Esophagus squamous epithelium (tissue), 5 donors: ENCODE measurements at places on chromosomes 6 and 20.

DNA sequence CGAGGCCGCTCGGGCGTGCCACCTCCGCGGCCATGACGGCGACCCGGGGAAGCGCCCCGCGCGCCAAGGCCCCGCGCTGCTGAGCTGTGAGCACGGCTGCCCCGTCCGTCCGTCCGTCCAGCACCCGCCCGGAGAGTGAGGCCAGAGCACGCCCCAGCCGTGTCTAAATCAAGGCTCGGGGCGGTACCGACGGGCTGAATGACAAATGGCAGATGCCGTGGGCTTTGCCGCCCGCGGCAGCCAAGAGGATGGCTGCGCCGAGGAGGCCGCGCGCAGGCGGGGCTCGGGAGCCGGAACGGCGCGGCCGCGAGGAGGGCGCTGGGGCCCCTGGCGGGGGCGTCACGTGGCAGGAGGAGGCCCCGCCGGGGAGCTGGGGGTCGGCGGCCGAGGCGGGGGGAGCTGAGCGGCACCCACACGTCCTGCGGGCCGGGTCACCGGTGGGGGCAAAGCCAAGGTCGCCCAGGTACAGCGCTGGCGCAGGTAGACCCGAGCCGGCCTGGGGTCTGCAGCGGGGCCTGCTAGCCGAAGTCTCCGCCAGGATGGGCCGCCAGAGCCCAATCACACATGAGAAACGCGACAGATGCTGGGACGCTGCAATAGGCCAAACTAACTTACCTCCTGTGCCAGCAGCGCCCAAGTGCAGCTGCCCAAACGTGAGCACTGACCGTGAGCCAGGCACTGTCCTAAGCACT is at the start of gene PLAGL1:
TSS of gene PLAGL1 (minus strand) at position 140 of the 692 bp plus-strand sequence. CDS start 60,123 bp downstream, outside the sequence.
- no peak for DNase-seq
- H3K27ac ChIP-seq: peak within 1 kb of the TSS; percentile 81
- peak within 1 kb of the TSS; percentile 76 for H3K4me3 ChIP-seq
- H3K27me3 ChIP-seq: no peaks in the 10 kb centered on the region
- H3K4me1 ChIP-seq: no peaks in the 10 kb centered on the region

- H3K36me3 ChIP-seq: peaks cover 26% of the 10 kb centered on the region
- peak overlapping the region; percentile 36 for H3K27ac ChIP-seq
- no peak overlapping the region for H3K4me3 ChIP-seq
- no peaks in the 10 kb centered on the region for H3K27me3 ChIP-seq
- no peaks in the 10 kb centered on the region for H3K4me1 ChIP-seq
- DNase-seq: no peak
Measured at GRCh38 chr20:36802326-36803222, 29.0 kb upstream of the DSN1 start.

- H3K4me3 ChIP-seq: no peak overlapping the region
- DNase-seq: no peak
- H3K27ac ChIP-seq: peak overlapping the region; percentile 62
- peaks cover 23% of the 10 kb centered on the region for H3K36me3 ChIP-seq
- no peaks in the 10 kb centered on the region for H3K27me3 ChIP-seq
Measured at GRCh38 chr20:36526521-36527011, 14.8 kb upstream of the MYL9 start.

DNA sequence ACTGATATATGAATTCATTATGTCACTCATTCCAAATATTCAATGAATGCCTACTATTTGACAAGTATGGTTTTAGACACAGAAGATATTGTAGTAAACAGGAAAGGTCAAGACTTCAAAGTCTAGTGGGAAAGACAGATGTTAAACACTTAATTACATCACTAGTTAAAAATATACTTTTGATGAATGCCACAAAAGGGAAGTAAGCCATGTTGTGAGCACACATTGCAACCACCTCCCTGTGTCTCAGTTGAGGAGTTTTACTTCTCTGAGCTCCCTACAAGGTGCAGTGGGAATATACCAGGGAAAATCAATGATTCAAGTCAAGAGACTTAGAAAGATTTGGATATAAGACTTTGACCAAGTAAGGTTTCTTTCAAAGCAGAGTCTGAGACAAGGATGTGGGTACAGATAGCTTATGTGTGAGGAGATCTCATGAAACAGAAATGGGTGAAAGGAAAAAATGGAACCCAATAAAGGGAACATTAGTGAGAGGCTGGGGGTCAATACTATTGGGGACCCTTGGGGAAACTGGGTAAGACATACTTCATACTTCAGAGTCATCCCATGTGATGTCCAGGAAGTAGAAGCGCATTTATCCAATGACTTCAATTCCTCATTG is 503.7 kb downstream of the KIF16B start:
- no peaks in the 10 kb centered on the region for H3K27me3 ChIP-seq
- peaks cover 8% of the 10 kb centered on the region for H3K4me1 ChIP-seq
- no peak overlapping the region for H3K4me3 ChIP-seq

- no peaks in the 10 kb centered on the region for H3K27me3 ChIP-seq
- H3K27ac ChIP-seq: no peak overlapping the region
- H3K36me3 ChIP-seq: no peaks in the 10 kb centered on the region
- no peaks in the 10 kb centered on the region for H3K4me1 ChIP-seq
- no peak overlapping the region for H3K4me3 ChIP-seq
Measured at GRCh38 chr6:53257001-53257400, 91.7 kb downstream of the ELOVL5 start.

GRCh38 chr20:53296025-53296424 is 297.6 kb downstream of the ZNF217 start:
- H3K4me3 ChIP-seq: no peak overlapping the region
- H3K36me3 ChIP-seq: no peaks in the 10 kb centered on the region
- DNase-seq: no peak
- H3K4me1 ChIP-seq: no peaks in the 10 kb centered on the region

DNA sequence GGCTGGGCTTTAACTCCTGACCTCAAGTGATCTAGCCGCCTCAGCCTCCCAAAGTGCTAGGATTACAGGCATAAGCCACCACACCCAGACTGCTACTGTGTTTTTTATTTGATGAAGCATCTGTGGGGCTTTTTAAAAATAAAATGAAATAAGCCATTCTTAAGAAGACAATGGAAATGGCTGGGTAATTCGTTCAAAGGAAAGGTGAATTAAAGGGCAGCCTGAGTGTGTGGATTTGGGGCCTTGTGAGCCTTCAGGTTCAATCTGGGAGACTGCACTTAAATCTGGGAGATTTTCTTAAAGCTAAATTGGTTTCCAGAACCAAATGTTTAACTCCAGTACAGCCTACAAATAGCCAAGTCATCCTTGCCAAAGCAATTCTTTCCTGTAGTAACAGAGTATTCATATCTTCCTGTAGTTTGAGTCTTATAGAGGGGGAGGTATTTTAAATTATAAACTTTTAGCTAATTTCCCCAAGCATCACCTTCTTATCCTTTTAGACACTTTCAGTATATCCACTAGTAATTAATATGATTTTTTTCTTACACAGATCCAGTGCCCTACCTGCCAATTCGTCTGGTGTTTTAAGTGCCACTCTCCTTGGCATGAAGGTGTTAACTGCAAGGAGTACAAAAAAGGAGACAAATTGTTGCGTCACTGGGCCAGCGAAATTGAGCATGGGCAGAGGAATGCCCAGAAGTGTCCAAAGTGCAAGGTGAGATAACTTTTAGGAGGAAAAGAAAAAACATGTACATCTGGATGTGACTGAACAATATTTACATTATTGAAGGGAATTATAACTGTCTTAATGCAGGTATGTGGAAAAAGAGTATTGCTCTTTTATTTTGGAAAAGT is 95.4 kb downstream of the RNF217 start:
- DNase-seq: no peak
- H3K36me3 ChIP-seq: no peaks in the 10 kb centered on the region
- H3K27ac ChIP-seq: peak overlapping the region; percentile 28

DNA sequence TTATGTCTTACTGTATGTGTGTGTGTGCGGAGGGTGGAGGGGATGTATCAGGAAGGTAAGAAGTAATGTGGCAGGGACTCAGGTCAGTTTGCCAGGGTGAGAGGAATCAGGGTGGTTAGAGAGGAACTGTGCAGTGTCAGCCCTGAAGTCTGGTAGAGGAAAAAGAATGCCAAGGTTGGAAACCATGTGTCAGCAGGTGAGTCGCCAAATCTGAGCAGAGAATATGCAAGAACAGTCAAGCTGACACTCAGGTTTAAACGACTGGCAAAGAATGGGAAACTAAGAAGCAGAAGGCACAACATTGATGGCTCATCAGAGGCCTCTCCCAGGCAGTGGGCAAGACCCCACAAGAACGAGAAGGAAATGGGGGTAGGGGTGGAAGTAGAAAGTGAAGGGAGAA is 107.5 kb upstream of the TBX18 start:
- no peak overlapping the region for H3K4me3 ChIP-seq
- DNase-seq: no peak
- H3K36me3 ChIP-seq: no peaks in the 10 kb centered on the region
- H3K4me1 ChIP-seq: no peaks in the 10 kb centered on the region
- no peaks in the 10 kb centered on the region for H3K27me3 ChIP-seq
- no peak overlapping the region for H3K27ac ChIP-seq

GRCh38 chr6:161367472-161367871 is 93.6 kb upstream of the AGPAT4 start:
- no peaks in the 10 kb centered on the region for H3K27me3 ChIP-seq
- no peak for DNase-seq
- H3K27ac ChIP-seq: no peak overlapping the region
- H3K4me3 ChIP-seq: no peak overlapping the region
- H3K36me3 ChIP-seq: no peaks in the 10 kb centered on the region

- peak overlapping the region; percentile 85 for H3K27ac ChIP-seq
- DNase-seq: peak; percentile 13
- H3K27me3 ChIP-seq: no peaks in the 10 kb centered on the region
- H3K36me3 ChIP-seq: no peaks in the 10 kb centered on the region
- H3K4me1 ChIP-seq: peaks cover 9% of the 10 kb centered on the region
- peak overlapping the region; percentile 64 for H3K4me3 ChIP-seq
Measured at GRCh38 chr6:166957087-166957804, 896 bp upstream of the RNASET2 start.

DNA sequence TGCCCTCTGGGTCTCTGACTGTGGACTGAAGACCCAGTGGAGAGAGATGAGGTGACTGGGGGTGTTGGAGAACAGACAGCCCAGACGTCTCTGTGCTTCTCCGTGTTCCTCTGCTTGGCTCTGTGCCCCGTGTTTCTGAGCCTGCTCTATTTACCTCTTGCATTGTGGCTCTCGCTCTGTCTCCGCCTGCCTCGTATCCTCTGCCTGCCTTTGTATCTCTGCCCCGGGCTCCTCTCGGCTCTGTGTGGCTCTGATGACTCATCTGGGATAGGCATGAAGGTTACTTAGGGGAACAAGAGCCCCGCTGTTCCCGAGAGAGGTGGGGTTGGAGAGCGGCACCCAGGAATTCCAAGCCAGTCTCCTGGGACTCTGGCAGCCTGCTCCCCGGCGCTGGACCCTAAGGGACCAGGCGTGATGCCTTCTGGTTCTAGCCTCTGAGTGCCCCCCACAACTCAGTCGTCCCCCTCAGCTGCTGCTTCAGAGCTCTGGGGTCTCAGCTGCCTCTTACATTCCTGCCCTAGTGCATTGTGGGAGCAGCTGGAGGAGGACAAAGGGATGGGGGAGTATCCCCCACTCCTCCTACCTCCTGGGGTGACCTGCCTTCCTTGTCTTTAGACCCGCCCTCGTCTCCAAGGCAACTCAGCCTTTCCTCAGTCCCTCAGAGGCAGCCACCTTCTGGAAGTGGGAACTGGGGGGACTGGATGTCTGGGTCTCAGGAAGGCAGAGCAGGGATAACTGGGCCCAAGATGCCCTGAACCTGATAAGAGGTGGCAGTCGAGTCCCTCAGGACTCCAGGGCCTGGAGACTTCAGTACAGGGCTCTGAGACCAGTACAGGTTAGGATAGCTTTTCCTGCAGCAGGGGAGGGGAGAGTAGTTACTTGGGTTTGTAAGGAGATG is 1.9 kb downstream of the DDR1 start:
- peak overlapping the region; percentile 97 for H3K4me3 ChIP-seq
- no peak for DNase-seq
- H3K27ac ChIP-seq: peak overlapping the region; percentile 99
- peaks cover 97% of the 10 kb centered on the region for H3K4me1 ChIP-seq

DNA sequence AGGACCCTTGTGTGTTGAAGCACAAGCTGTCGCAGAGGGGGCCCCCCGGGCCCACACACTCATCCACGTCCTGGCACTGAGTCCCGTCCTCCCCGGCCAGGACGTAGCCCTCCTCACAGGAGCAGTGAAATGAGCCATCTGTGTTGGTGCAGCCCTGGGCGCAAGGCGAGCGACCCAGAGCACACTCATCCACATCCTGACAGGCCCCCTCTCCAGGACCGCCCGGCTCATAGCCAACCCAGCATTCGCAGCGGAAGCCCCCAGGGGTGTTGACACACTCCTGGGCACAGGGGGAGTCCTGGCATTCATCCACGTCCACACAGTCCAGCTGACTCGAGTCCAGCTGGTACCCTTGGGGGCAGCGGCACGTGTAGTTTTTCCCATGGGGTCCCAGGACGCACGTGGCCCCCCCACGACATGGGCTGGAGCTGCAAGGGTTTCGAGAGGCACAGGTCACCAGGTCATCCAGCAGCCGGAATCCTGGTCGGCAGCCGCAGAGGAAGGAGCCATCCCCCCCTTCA is 1.2 kb downstream of the CD93 start:
- peak overlapping the region; percentile 14 for H3K4me3 ChIP-seq
- DNase-seq: no peak
- peak overlapping the region; percentile 88 for H3K27ac ChIP-seq
- no peaks in the 10 kb centered on the region for H3K27me3 ChIP-seq
- no peaks in the 10 kb centered on the region for H3K36me3 ChIP-seq
- peaks cover 30% of the 10 kb centered on the region for H3K4me1 ChIP-seq

DNA sequence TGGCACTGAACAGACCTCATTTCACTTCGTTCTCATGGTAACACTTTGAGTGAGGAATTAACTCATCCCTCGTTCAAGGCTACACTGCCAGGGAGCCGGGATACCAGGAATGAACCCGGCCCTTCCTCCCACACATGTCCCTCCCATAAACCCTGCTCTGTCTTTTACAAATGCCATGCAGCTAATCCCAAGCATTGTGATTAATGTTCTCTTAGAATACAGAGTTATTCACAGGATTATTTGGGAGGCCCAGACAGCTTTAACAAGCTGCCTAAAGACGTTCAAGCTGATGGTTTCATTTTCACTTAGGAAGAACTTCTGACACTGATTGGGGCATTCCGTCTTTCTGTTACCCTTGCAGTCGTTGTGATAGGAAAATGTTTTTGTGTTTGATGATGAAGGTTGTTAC is 42.5 kb upstream of the CD83 start:
- H3K27me3 ChIP-seq: no peaks in the 10 kb centered on the region
- H3K4me3 ChIP-seq: peak overlapping the region; percentile 31
- DNase-seq: no peak
- no peaks in the 10 kb centered on the region for H3K36me3 ChIP-seq
- H3K4me1 ChIP-seq: peaks cover 10% of the 10 kb centered on the region
